ENCODE measurements at places on chromosomes 1 and 21.

GRCh38 chr21:36691555-36692041, 7.3 kb upstream of the SIM2 start:
- DNase-seq, result no peak

GRCh38 chr21:30345014-30345413, 3.4 kb downstream of the KRTAP23-1 start:
- no peak for DNase-seq

DNA sequence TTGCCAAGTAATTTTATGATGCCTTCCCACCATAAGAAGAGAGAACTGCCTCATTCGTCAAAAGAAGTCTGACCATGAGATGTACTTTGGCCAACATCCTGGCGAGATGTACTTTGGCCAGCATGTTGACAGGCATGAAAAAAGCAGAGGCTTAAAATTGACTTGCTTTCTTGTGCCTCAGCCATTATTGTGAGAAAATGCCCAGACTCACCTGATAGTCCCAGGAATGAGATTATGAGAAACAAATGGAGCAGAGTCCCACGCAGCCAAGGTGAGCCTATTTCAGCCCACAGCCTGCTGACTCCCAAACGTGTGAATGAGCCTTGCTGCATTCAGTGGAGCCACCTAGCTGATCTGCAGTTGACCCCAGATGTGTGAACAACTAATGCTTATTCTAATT, 43.5 kb upstream of the ZNF644 start:
- DNase-seq, result no peak

DNA sequence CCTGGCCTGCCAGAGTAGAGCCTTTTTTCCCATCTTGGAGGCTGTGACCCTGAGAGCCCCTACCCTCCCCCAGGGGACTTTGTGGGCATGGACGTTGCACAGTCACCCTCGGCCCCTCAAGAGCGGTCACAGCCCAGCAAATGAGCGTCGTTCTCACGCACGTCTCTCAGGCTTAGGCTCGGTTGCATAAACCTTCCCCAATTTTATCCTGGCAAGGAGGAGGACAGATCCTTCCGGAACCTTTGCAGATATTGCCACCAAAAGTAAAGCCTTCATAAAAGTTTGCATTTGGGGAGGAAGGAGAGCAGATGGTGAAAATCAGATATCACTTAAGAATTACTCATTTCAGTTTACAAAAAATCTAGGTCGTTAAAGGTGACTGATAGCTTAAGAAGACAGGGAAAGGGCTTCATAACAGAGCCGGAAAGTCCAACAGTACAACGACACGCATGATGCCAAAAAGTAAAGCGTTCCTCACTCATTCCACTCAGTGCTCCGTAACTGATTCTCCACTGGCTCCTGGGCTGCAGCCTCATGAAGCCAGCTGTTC, 29.3 kb downstream of the PDE9A start:
- no peak for DNase-seq

DNA sequence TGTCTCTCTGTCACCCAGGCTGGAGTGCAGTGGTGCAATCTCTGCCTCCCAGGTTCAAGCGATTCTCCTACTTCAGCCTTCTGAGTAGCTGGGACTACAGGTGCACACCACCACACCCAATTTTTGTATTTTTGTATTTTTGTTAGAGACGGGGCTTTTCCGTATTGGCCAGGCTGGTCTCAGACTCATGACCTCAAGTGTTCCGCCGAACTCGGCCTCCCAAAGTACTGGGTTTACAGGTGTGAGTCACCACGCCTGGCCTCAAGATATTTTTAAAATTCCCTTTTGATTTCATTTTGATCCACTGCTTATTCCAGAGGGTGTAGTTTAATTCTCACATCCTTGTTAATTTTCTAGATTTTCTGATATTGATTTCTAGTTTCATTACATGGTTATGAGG, 3.8 kb downstream of the IFI44L start:
- DNase-seq, result no peak

- DNase-seq, result no peak
Observed at GRCh38 chr1:158330391-158331105, 783 bp downstream of the CD1B start.

GRCh38 chr1:114062477-114063099, 83.3 kb downstream of the OLFML3 start:
- no peak for DNase-seq

DNA sequence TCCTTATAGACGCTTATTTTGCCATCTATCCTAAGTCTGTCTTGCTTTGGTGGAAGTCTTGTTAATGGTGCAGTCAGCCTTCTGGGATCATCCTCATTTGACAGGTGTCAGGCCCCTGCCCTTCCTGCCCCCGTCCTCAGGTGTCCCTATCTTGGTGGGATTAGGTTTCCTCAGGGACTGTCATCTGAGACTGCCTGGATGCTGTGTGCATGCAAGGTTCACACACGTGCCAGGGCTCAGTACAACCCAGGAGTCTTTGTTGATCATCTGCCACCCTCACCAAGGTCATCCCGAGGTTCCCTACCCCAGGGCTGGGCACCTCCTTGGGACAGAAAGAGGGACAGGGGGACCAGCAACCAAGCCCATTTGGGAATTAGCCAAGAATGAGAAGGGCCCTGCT, 18.0 kb downstream of the PADI2 start:
- no peak for DNase-seq

GRCh38 chr1:212699625-212700222, at the start of gene BATF3:
TSS of gene BATF3 (minus strand) at chr1:212699840. CDS start at chr1:212699762, 78 bp downstream.
- DNase-seq, result no peak

DNA sequence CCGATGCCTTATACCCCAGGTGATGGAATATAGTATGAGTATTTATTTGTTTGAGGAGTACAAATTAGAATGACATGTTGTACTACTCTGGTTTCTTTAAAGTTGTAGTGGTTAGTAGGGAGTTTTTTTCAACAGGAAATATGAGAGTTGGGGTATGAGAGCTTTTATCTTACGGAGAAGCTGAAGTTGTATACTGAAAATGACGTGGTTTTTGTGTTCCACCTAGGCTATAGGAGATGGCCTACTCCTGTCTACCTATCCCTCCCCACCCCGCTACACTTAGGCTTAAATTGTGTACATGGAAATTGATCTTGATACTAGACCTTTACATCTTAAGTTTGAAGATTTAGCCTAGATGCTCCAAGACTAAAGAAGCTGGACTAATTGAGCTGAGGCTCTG, 6.8 kb upstream of the HAX1 start:
- DNase-seq, result no peak

- no peak for DNase-seq
Observed at GRCh38 chr1:154938604-154939399, 2.3 kb upstream of the PMVK start.

DNA sequence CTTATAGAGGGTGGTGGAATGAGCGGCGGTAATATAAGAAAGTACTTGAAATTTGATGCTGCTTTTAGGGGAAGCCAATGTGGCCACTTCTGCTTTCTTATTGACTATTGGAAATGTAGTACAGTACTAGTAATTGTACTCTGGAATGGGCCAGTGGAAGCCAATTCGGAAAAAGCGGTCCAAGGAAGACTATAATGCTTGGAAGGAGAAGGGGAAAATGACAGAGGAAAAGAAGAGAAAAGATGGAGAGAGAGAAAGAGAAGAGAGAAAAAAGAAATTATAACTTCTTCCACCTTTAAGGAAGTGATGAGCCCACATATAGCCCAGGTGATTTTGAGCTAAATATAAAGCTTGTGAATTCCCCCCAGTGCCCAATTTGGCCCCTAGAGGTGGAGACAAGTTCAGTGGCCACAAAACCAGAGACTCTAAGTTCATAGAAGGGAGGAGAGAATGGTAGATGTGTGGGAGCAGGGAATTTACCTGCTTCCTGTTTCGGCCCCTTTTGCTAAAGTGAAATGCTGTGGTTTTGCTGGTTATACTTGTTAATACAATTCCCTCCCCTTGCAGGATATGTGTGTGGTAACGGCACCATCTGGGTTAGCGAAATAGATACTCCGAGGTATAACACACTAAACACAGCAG, 35.7 kb upstream of the DUSP10 start:
- peak; percentile 55 for DNase-seq

DNA sequence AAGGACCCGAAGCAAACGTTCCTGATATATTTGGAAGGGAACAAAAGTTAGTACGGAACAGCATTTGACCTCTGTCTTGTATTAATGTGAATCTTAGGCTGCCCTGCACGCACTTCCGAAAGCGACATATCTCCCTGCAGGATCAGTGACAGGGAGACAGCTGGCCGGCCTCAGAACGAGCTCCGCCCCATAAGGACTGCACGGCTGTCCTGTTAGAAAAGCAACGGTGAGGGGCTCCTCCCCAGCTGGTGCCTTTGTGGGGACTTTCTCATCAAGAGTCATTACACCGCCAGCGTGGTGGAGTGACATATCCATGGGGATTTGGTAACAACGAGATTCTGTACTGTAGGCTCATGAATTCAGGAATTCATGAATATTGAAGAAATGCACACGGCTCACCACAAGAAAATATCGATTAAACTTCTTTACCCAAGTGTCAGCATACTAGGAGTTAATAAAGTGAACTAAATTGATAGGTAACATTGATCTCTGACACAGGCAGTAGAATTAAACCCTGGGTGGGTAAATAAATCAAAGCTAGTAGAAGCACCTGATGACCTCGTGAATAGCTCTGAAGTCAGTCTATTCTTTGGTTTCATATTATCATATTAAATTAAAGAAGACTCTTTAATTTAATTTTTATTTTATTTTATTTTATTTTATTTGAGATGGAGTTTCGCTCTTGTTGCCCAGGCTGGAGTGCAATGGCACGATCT, 8.1 kb upstream of the GREM2 start:
- DNase-seq, result no peak

- DNase-seq, result no peak
Observed at GRCh38 chr1:240207073-240207709, 115.5 kb downstream of the FMN2 start.

DNA sequence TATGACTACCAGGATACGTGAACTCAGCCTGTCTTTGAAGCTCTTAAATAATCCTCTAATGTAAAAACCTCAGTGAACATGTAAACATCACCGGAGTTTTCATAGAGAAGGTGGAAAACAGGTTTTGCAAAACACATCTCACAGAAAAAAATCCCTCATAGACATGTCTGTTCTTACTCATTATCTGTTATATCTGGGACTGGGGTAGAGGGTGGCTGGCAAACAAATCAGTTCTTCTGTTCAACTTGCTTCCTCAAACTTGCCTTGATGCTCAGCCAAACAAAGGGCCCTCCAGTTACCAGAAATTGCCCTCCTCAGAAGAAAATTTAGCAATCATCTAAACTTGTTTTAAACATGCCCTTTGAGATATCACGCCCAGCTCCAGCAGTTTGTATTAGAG, 66.1 kb upstream of the CXADR start:
- no peak for DNase-seq

- DNase-seq, result no peak
Observed at GRCh38 chr21:28704746-28705145, 287.9 kb downstream of the LTN1 start.

- DNase-seq, result no peak
Observed at GRCh38 chr1:6509220-6509918, 17.9 kb upstream of the PLEKHG5 start.

- DNase-seq, result no peak
Observed at GRCh38 chr1:246934765-246935164, 3.0 kb upstream of the AHCTF1 start.

DNA sequence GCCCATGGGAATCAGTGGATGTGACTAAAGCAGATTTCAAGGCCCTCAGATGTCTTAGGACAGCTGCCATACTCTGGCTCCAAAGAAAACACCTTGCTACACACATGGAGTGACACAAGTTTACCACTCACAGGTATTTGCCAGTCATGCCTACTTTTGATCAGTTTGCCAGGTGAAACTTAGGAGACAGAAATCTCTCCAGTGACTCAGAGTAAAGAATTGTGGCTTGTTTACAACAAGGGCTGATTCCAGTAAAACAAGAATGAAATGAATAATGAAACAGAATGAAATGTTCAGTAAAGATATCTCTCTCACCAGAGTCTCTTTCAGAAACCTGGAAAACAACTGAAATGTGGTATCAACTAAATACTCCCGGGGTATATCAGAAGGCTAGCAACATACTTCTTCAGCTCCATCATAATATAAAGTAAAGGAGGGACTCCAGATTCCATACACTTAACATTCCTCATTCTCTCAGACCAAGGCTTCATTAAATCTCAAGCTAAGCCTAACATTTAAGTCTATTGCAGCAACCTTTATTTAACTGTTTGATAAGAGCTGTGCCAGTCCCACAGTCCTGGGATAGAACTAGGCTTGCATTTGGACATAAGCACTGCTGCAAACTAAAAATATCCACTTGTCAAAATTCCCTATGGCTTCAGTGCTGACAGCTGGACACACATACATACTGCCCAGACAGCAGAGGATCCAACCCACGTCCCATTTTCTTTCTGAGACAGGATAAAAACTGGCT, 143.3 kb downstream of the SIPA1L2 start:
- DNase-seq, result no peak

- DNase-seq, result peak; percentile 1
Observed at GRCh38 chr1:227793948-227794816, 21.3 kb upstream of the PRSS38 start.

DNA sequence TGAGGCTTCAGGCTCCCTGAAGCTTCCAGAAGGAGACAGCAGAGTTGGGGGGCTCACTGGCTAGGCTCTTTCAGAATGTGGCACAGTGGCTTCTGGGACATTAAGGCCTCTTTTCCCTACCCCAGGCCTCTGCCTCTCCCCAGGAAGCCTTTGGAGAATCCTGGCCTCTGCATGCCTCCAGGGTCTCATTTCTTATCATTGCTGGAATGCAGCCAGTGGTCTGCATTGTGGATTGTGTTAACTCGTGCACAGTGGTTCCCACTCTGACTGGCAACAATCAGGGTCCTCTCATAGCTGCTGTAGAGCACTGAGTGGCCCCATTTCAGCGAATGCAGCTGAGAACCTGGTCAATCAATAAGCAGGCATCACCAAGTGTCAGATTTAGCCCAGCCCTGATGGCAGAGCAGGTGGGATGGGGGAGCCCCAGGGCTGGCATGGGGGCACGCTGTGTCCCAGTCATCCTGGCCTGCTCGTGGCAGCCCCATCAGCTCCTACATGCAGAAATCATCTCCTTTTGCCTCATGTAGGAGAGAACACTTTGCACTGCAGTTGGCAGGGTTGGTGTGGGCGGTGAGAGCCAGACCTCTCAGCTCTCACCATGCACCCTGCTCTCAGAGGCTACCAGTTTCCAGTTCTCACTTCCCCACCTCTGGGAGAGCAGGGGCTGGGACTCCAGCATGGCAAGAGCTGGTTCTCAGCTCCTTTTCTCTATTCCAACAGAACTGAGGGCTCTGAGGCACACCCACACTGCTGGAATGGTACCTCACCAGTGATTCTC, 13.4 kb downstream of the ADORA1 start:
- DNase-seq, result no peak

DNA sequence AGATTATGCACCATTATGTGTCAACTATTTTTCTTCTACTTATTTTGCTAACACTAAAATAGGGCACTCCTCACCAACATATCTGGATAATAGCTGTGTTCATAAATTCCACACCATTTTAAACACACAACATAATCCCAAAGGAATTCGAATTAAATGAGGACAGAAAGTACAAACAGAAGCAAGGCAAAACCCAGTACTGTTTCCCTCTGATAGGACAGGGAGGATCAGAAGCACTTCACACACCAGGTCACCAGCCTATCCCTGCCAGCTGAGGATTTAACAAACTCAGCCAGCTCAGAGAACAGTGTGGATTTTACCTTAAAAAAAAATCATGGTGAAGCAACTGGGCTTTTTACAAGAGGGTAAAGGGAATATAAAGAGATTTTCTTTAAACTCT, 20.0 kb downstream of the CRYZ start:
- DNase-seq, result no peak

GRCh38 chr1:970242-970972, 4.1 kb downstream of the PLEKHN1 start:
- no peak for DNase-seq

All from germinal center (tissue), 1 donor.